D721Med (cell line): ENCODE measurements at places on chromosomes 4 and X.

DNA sequence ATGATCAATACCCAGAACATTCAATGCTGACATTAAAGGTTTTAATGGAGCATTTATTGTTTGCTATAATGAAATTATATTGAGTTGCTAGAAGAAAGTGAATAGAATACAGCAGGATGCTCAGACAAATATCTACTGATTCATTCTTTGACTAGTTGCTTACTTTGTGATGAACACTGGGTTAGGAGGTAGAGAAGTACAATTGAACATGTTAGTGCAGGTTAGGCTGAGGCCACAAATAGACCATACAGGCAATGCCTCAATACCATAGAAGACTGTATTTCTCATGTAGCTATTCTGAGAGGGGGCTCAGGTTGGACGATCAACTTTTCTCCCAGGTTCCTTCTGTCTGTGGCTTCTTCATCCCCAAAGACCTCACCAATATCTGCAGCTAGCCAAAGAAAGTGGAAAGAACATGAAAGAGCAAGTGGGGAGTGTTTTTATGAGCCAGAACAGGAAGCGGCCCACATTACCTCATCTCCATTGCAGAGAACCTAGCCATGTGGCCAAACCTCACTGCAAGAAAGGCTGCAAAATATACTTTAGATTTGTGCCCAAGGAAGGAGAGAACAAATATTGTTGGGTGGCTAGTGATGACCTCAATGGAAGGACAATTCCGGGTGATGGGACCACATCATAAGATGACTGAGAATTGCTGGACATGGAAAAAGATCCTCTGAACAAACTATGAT is 180.3 kb upstream of the GATB start:
- no peak for DNase-seq

GRCh38 chr4:13907255-13907751 is 279.8 kb upstream of the BOD1L1 start:
- no peak for DNase-seq

- no peak for DNase-seq
Observed at GRCh38 chr4:47914926-47915237, 499 bp upstream of the NFXL1 start.

GRCh38 chrX:39630344-39630743 is 467.4 kb downstream of the BCOR start:
- no peak for DNase-seq

DNA sequence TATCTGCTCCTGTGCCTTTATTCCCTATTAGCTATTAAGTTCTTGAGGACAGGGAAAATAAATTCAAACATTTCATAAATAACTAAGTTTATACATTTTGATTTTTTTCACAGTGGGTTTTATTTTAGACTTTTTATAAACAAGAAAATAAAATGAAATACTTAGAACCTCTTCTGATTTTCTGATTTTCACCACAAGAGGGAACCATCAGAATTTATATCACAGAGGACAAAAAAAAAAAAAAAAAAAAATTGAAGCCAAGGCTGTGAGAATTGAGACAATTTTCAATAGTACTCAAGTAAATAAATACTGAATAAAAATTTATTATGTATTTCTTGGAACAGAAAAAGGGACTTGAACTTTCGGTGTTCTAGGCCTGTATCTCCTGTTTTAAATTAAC is 288.1 kb downstream of the SH3BGRL start:
- no peak for DNase-seq

GRCh38 chr4:138802499-138802898 is 213.1 kb upstream of the NOCT start:
- no peak for DNase-seq

- DNase-seq: no peak
Observed at GRCh38 chr4:181858741-181859140, 384.5 kb upstream of the TENM3 start.

DNA sequence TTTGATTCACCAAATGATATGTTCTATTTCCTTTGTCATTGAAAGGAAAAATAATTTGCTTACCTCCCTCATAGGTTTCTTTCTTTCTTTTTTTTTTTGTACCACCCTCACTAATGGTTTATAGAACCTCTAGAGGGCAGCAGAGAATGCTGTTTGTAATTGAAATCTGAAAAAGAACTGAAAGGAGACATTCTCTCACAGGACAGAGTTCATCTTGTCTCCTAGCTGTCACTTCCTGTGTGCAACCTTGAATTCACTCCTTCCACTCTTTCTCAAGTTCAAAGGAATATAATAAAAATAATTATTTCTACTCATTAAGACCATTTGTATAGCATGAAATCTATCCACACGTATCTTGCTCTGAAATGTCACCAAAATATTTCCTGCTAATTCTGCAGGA is 51.0 kb downstream of the GUCY1B1 start:
- no peak for DNase-seq

GRCh38 chrX:46554942-46555341 is 9.7 kb upstream of the ZNF674 start:
- DNase-seq: no peak

- DNase-seq: no peak
Observed at GRCh38 chrX:147069926-147070325, 255.4 kb upstream of the CXorf51A start.

GRCh38 chr4:30821275-30821674 is 101.1 kb downstream of the PCDH7 start:
- no peak for DNase-seq

DNA sequence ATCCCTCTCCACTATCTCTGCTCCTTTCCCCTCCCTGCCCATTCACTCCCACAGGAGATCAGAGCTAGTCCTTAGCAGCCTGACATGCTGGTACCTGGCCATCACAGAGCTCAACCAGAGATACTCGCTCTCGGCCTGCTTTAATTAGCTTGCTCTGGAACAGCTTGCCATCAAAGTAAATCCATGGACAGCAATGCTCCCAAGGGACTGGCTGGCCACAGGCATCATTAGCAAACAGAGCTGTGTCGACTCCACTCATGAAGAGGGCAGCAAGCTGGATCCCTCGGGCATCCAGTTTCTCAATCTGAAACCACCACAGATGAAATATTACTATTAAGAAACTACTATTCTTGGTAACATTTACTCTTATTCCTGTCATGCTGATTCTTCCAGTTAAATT is 43.4 kb upstream of the PHF8 start:
- DNase-seq: peak; percentile 47

- no peak for DNase-seq
Observed at GRCh38 chr4:36269101-36269500, 12.3 kb upstream of the DTHD1 start.

- DNase-seq: peak; percentile 22
Observed at GRCh38 chr4:162163892-162164759, at the start of gene FSTL5. FSTL5 (minus strand) TSS chr4:162164000; CDS start chr4:162111396, 52,604 bp downstream.

DNA sequence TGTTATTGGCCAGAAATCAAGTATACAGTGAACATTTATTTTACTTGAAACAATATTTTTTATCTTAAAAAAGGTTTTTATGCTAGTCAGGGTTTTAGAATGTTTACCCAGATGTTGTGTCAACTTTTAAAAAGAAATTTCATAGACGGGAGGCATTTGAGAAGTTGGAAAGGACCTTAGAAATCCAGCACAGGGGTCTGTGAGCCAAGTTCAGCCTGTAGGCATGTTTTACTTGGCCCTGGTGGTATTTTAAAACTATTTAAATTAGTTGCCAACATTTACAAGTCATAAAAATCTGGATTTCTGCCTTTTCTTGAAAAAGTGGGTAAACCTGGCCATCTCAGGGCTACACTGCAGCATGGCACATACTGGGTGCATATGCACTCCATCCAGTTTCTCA is 25.5 kb upstream of the FHL1 start:
- no peak for DNase-seq

DNA sequence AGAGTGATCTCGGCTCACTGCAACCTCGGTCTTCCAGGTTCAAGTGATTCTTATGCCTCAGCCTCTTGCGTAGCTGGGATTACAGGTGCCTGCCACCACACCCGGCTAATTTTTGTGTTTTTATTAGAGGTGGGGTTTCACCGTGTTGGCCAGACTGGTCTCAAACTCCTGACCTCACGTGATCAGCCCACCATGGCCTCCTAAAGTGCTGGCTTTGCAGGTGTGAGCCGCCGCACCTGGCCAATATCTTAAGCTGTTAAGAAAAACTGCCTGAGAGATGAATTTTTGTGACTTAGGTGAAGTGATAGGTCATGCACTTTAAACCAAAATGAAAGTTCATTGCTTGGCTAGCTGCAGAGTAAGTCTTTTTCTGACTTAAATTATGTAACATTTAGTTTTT is 5.8 kb downstream of the KDM6A start:
- DNase-seq: no peak

DNA sequence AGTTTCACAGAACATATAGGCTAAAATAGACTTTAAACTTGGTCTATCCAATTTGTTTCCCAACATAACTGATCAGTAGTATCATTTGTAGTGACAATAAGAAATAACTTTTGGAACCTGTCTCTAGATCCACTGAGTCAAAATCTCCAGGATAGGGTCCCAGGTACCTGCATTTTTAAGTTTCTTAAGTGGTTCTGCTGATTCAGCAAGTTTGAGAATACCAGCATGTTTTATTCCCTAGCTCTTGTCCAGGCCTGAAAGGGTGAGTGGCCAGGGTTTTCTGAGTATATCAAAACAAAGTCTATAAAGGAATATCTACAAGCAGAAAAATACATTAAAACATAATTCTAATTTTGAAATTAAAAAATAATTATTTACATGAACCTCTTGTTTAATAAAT is 573.1 kb upstream of the POU3F4 start:
- DNase-seq: no peak

GRCh38 chrX:16205840-16206239 is 38.6 kb downstream of the MAGEB17 start:
- DNase-seq: no peak

DNA sequence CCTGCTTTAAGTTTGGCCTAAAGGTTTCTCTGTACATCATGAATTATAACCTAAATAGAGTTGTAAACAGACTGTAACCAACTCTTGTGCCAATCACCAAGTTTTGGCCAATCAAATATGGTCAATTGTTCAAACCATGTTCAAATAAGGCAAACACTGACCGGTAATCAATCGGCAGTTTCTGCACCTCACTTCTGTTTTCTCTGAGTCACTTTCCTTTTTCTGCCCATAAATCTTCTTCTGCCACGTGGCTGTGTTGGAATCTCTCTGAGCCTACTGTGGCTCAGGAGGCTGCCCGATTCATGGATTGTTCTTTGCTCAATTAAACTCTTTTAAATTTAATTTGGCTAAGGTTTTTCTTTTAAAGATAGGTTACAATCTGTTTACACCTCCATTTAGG is 16.5 kb upstream of the ENPP6 start:
- DNase-seq: no peak

- DNase-seq: no peak
Observed at GRCh38 chr4:128768373-128768996, 41.0 kb upstream of the JADE1 start.
